Breast epithelium (tissue), 4 donors: ENCODE measurements at places on chromosomes 2 and 18. TPM values are rescaled to one million over a fixed set of nuclear protein-coding genes. Genes with fewer than 3 reads are reported as not detected.

TMEM163 gene
- total RNA-seq, result 0.66 TPM

AMMECR1L gene
- total RNA-seq, result 14.4 TPM

- DNase-seq, result no peak
Measured at GRCh38 chr2:181273986-181274385, 183.2 kb upstream of the ITGA4 start.

- DNase-seq, result no peak
Measured at GRCh38 chr18:49566217-49566770, 4.4 kb downstream of the LIPG start.

DNA sequence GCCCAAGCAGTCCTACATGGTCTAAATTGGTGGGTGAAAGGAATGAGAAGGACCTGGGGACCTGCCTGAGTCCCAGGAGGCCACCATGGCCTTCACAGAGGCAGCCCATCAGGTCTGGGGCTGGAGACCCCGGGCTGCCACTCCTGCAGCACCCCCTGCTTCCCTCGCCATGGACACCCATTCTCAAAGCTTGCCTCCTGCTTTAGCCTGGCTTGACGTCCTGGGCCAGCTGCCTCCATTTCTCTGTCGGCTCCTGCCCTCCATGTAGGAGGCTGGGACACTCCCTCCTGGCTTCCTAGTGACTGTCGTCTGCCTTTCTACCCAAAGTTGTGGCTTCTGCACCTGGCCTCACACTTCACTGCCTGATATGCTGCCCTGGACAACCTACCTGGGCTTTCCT, 198.6 kb downstream of the FAM210A start:
- DNase-seq, result no peak

GRCh38 chr2:241323778-241324177, 8.1 kb downstream of the SEPTIN2 start:
- no peak for DNase-seq

DNA sequence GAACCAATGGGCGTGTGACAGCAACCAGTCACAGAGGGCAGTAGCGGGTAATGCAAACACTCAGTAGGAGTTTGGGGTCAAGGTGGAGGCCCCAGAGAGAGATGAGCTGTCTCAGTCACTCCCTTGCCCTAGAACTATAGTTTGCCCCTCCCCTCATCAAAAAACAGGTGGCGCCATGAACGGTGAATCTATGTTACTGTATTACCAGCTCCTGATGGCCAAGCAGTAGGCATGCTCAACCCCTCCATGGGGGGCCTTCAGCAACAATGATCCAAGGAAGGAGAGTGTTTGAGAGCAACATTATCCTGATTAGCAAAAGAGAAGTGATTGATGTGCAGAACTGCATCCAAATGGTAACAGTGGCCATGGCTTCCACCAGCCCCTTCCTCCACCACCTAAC, 30.4 kb downstream of the TRABD2A start:
- DNase-seq, result no peak
